NCI-H2081 treated with DMSO at 0.1 percent for 48 hours (cell line): ENCODE measurements at places on chromosomes 7 and 10.

GRCh38 chr7:1975581-1975980, 257.2 kb downstream of the MAD1L1 start:
- no peak for DNase-seq

DNA sequence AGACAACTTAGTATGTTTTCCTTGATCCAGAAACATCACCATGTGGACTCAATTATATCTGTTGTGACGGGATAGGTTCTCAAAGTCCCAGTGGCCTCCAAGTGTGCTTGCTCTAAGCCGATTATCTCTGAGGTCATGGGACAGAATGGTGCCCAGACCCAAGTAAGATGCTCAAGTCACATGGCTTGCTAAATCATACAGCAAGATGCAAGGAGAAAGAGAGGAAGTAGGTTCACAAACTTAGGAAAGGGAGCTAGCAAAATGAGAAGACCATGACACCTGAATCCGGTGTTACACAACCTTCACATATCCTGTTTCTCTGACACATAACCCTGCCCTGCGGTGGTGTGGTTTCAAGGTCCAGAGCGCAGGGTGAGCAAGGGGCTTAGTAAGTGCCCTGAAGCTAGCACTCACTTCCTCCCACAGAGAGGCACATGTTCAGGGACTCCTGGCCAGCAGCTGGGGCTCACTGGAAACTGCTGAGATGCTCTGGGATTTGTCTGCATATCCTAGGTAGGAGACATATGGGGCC, 590.9 kb upstream of the ANKRD30A start:
- DNase-seq = no peak

GRCh38 chr10:132371641-132372081, 25.3 kb upstream of the PWWP2B start:
- DNase-seq = no peak

GRCh38 chr7:154505362-154505761, 453.2 kb downstream of the DPP6 start:
- DNase-seq = no peak

DNA sequence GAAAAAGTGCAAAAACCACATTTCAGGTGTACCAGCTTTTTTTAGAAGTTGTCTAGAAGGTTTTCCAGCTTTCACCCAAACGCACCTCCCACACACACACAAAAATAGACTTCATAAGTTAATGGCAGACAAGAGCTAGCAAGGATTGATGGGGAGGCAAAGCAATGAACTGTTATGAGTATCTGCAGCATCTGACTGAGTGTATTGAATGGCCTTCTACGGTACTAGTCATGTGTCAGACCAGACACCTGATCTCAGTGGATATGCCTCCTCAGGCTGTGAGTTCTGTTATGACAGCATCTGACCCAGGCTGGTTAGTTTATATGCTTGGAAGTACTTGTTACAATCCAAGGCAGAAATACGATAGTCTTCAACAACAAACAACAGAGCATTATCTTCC, 406.1 kb upstream of the AUTS2 start:
- no peak for DNase-seq

- no peak for DNase-seq
Observed at GRCh38 chr10:27723436-27723835, 22.2 kb downstream of the MKX start.

DNA sequence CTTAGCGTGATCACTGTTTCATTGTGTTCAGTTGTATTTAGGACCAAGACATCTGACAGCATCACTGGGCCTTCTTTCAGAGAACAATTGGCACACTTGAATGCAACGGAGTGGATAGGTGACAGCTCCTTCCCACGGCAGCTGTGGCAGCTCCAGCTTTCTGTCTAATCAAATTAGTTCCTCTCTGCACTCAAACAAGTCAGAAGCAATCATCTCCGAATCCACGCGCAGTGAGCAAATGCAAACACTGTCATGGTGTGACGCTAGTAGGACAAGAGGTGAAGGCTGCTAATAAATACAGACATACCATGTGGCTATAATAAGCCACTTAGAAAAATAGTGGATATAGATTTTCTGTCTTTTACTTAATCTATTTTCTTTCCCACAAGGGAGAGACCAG, 542.4 kb downstream of the ACTR3B start:
- no peak for DNase-seq

DNA sequence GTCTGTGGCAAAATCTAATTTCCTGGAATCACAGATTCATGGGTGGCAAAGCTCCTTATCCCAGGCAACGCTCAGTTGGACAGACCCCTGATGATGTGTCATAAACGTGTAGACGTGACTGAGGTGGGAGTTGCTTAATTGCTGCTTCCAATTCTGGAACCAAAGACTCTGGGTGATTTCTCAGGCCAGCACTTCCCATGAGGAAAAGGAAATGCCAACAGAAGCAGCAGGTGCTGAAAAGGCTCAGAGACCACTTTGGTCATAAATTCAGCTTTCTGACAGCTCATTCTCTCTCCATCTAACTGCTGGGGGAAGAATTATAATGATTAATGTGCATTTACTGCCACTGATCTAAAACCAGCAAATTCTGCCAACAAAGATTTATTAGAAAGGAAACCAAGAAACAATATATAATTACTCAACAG, 88.7 kb downstream of the OSBPL3 start:
- no peak for DNase-seq

GRCh38 chr7:132122901-132123300, 453.4 kb downstream of the PLXNA4 start:
- DNase-seq = no peak
